ENCODE measurements at places on chromosomes 16 and 17. TPM values are rescaled to one million over a fixed set of nuclear protein-coding genes. Genes with fewer than 3 reads are reported as not detected.

DNA sequence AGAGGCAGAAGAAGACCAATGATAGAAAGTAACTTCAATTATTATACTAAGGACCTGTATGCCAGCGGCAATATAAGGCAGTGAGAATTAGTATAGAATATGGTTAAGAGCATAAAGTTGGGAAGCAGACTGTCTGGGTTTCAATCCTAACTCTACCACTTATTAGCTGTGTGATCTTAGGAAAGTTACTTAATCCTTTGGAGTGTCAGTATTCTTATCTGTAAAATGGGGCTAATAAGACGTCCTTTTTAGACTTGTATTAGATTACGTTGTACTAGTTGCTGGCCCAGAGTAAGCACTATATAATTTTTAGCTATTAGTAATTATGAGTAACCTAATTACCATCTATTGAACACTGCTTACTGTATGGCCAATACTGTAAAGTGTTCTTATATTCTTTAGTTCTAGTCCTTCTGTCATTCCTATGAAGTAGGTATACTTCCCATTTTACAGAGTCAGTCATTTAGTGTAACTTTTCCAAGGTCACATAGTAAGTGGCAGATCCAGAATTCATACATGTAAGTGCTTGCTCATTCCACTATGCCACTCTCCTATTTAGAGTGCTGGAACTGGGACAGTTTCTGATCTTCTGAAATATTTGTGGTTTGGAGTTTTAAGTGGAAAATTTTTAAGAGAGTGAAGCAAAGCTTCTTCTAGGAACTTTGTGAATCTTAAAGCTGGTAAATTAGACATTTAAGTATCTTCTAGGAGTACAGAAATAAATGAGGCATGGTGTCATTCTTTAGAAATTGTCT, 22.5 kb downstream of the HEATR9 start:
- DNase-seq: no peak

TAOK2 gene
- total RNA-seq: 79.6 TPM

DNA sequence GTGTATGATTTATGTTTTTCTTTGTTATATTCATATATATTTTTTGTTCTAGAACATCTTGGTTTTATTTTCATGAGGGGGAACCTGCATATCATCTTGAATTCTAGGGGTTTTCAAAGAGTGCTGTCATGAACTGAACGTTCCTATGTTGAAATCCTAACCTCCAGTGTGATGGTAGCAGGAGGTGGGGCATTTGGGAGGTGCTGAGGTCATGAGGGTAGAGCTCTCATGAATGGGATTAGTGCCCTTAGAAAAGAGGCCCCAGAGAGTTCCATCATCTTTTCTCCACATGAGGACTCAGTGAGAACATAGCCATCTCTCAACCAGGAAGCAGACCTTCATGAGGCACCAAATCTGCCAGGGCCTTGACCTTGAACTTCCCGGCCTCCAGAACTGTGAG, 34.6 kb upstream of the CCDC182 start:
- DNase-seq: no peak

GRCh38 chr16:65312071-65312470, 190.2 kb upstream of the CDH11 start:
- DNase-seq: no peak

NPIPA7 gene
- 8.3 TPM for total RNA-seq

DNA sequence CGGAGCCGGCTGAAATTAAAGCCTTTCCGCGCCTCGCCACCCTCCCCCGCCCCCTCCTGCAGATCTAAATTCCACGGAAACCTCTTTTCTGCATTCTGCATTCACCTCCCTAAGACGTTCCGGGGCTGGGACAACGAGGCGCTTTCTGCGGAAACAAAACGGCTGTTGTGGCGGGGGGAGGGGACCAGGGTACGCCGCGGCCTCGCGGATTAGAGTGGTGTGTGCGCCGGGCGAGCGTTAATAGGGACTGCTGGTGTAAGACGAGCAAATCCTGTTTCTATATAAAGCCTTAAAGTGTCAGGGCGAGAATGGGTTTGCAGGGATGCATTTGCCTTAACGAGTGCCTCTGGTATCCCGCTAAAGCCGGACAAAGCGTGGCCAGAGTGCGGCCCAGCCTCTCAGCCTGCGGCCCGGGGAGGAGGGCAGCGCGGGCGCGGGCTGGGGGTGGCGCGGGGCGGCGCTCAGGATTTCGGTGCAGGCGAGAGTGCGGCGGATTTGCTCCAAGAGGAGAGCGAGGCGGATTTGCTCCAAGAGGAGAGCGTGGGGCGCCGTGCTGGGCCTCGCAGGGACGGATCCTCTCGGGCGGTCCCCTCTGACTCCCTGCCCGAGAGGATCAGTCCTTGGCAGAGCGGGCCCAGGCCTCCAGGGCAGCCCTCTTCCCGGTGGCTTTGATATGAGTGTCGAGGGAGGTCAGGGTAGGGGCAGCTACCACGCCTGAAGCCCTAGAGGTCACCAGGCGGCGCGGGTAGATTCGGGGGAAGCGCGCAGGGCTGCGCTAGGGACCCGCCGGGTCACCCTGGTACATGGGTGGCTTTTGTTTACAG, 5.1 kb downstream of the BAHCC1 start:
- DNase-seq: no peak

KRTAP2-3 gene
- total RNA-seq: not detected

GRCh38 chr16:79089735-79090284, 510.7 kb downstream of the MAF start:
- peak; percentile 35 for DNase-seq

DNA sequence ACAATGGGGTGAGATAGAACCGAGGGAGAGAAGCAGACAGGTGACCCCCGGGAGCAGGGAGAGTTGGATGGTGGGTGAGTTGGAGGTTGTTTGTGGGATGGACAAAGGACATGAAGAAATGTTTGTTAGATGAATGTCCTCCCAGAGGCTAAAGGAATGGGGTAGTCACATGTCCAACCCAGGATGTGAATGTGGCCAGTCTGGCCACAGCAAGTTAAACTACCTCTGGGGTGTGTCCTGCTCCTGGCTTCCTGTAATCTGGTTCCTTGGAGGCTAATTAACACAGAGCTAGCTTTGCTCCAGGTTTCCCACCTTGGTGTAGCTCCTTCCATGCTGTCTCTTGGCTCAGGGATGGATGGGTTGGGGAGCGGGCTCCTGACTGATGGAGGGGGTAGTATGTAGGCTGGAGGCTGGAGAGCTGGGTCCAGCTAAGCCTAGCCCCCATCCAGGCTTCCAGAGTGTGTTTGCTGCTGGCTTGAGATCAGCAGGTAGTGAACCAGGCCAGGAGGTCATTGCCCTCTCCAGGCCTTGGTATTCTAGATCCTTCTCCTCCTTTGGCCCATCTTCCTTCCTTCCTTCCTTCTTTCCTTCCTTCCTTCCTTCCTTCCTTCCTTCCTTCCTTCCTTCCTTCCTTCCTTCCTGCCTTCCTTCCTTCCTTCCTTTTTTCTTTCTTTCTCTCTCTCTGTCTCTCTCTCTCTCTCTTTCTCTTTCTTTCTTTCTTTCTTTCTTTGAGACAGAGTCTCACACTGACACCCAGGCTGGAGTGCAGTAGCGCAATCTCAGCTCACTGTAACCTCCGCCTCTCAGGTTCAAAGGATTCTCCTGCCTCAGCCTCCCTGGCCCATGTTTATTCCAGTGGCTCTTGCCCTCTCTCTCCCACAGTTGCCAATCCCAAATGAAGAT, 28.0 kb upstream of the UBE2G1 start:
- DNase-seq: no peak

GRCh38 chr17:76191896-76192295, 48.4 kb downstream of the RNF157 start:
- DNase-seq: no peak

OSGIN1 gene
- total RNA-seq: 11.4 TPM

- DNase-seq: peak; percentile 53
Measured at GRCh38 chr17:50037321-50038107, 18.4 kb upstream of the ITGA3 start.

GRCh38 chr16:12330946-12331345, 354.4 kb downstream of the SNX29 start:
- DNase-seq: no peak

KRTAP4-5 gene
- not detected for total RNA-seq

KIF2B gene
- total RNA-seq: not detected

TMEM107 gene
- total RNA-seq: 74.6 TPM

DNA sequence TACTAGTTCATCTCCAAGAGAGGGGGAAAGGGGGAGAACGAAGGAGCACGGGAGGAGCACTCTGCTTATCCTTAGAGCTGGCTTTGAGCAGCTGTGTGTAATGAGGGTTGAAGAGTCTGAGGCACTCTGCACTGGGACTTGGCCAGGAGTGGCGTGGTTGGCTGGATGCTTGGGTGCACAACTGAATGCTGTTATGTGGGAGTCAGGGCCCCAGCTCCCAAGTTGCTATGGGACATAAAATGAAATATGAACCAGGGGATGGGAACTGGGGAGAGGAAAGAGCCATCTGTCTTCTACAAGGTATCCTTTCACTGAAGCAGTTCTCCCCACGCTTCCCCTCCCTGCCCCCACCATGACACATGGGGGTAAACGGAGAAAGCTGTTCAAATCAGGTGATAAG, 105.9 kb upstream of the ANKFN1 start:
- no peak for DNase-seq

- DNase-seq: no peak
Measured at GRCh38 chr16:85550422-85550864, 62.7 kb upstream of the GSE1 start.

ITGAL gene
- 3.0 TPM for total RNA-seq

GRCh38 chr16:89624777-89625761, 11.6 kb downstream of the DPEP1 start:
- no peak for DNase-seq

- no peak for DNase-seq
Measured at GRCh38 chr17:33803686-33804085, 451.4 kb upstream of the CCL2 start.

GRCh38 chr16:12062343-12063003, 85.9 kb downstream of the SNX29 start:
- DNase-seq: peak; percentile 65

DNA sequence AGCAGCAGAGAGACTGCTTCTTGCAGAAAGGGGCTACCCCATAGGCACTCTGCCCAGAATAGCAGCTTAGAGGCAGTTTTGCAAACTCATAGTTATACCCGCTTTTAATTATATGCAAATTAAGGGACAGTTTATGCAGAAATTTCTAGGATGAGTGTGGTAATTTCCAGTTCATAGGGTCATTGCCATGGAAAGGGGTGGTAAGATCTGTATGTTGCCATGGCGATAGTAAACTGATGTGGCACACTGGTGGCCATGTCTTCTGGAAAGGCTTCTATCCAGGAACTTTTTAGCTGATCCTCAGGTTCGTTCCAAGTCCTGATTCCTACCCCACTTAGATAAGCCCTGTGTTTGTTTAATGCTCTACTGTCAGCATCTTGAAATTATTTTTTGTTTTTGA, 6.2 kb downstream of the STXBP4 start:
- no peak for DNase-seq

- peak; percentile 72 for DNase-seq
Measured at GRCh38 chr16:85717393-85718152, 28.8 kb upstream of the GINS2 start.

- DNase-seq: no peak
Measured at GRCh38 chr16:58109881-58110280, 19.3 kb downstream of the CFAP20 start.

GRCh38 chr16:88316151-88316550, 66.6 kb upstream of the ZNF469 start:
- no peak for DNase-seq

DNA sequence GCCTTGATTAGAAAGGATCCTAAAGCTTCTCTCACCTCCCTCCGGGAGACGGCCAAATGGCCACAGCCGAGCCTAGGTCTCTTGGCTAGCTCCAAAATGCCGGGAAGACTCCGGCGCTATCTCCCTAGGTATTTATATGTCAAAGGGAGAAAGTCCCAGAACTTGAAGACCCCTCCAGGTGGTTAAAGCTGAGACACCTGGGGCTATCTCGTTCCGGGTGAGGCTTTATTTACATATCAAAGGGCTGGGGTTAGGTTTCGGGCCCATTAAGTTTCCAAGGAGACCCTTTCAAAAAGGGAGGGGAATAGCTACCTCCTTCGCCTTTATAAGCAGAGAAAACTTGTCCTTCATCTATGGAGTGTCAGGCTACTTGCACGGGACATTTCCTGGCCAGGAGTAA, 70.9 kb upstream of the KIFC3 start:
- DNase-seq: no peak

GRCh38 chr16:55280587-55280986, 43.4 kb upstream of the IRX6 start:
- no peak for DNase-seq

RILP gene
- 185 TPM for total RNA-seq

All from transverse colon (tissue), 4 donors.